ENCODE measurements at places on chromosomes 11 and 22.

GRCh38 chr11:20840341-20840740 lies 171.0 kb downstream of the NELL1 start:
- no peak for DNase-seq

DNA sequence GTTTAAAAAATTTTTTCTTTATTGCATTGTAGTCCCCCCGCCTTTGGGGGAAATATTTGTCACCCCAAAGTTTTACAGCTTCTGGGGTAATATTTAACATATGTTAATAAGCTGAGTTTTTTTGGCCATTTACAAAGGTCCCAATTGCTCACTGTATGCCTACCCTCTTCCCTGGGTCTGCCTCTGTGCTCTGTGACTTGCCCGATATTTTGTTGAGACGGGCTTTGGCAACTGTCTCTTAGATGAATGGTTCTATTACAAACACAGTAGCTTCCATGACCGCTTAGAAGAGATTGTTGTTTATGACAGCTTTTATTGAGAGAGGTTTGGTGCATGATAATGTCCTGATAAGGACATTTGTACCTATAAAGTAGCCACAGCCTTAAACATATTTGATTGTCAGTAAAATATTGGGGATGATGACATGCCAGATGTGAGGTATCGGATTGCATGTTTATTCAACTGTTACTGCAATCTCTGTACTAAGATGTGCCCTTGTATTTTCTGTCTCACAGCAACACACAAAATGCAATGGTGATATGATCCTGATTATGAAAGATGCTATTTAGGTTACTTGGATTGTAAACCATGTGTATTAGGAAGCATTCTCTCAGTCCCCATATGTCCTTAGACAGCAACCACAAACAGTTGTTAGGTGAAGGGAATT lies 103.1 kb downstream of the TEAD1 start:
- no peak for DNase-seq

DNA sequence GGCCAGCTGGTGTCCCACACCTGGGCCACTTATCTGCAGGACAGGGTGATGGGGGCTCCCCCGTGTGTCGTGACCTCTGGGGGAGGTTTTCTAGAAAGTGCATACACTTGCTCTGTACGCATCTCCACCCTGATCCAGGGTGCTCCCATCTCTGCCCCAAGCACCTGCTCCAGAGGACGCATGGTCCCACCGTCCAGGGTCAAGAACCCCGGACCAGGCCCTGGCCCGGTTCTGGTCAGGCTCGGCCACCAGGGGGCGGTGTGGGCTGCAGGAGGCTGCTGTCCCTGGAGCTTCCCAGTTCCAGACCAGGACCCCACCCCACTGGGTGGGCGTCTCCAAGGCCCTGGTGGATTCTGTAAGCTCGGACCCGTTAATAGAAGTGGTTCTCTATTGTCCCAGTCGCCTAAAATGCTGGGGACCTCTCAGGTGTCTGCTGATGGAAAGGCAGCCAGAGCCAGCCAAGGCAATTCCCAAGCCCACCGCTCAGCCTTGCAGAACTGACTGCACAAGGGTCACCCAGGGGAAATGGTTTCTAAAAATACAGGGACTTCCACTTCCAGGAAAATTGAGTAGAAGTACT lies 34.7 kb upstream of the SEPTIN5 start:
- DNase-seq, result peak; percentile 48

DNA sequence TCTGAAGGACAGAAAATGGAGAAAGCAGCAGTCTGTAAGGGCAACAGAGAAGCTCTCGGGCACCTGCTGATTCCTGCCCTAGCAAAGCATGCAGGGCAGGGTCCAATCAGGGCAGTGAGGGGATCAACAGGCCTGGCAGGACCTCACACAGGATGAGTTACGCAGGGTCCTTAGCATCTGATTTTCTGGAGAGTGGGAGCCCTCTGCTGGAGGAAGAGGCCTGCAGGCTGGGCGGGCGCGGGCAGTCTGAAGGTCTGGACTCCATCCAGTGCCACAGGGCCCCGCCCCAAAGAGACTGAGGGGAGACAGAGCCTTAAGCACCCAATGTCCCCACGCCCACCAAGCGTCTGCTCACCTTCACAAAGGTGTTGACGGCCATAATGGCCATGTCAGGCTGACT lies 28.9 kb downstream of the AP1B1 start:
- peak; percentile 27 for DNase-seq

- DNase-seq, result no peak
These were observed 10.5 kb upstream of the USP28 start for GRCh38 chr11:113885897-113886296.

DNA sequence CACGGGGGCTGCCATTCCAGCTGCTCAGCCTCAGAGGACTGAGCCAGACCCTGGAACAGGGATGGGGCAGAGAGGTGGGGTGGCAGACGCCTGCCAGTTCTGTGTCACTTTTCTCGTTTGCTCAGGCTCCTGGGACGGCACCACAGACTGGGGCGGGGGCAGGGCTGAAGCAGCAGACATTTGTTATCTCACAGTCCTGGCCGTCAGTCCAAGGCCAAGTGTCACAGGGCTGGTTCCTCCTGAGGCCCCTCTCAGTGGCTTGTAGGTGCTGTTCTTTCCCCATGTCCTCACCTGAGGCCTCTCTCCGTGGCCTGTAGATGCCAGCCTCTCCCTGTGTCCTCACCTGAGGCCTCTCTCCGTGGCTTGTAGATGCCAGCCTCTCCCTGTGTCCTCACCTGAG lies 24.7 kb downstream of the TPCN2 start:
- no peak for DNase-seq

GRCh38 chr11:68500206-68500605 lies 39.7 kb downstream of the PPP6R3 start:
- no peak for DNase-seq

DNA sequence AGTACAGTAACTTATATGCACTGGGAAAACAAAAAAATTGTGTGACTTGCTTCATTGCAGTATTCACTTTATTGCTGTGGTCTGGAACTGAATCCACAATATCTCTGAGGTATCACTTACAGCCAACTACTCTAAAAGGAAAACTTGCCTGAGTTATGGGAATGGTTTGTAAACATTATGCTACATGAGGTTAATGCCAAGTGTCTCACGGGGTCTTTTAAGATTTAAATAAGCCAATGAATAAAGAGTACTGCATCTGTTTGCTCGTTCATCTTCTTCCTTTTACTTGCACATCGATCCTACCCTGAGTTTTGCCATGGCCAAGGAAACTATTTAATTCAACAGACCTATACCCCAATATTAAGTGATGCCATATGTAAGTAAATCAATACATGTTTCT lies 72.0 kb upstream of the API5 start:
- no peak for DNase-seq

GRCh38 chr11:118699506-118700220 lies 20.2 kb upstream of the TREH start:
- DNase-seq, result no peak

DNA sequence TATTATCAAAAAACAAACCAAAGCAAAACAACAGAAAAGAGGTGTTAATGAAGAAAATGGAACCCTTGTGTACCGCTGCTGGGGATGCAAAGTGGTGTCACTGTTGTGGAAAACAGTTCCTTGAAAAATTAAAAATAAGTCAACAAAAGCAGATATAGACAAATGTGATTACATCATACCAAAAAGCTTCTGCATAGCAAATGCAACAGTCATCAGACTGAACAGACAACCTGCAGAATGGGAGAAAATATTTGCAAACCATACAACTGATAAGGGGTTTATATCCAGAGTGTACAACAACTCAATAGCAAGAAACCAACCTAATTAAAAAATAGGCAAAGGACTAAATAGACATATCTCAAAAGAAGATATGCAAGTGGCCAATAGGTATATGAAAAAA lies 22.9 kb upstream of the CARS1 start:
- no peak for DNase-seq

DNA sequence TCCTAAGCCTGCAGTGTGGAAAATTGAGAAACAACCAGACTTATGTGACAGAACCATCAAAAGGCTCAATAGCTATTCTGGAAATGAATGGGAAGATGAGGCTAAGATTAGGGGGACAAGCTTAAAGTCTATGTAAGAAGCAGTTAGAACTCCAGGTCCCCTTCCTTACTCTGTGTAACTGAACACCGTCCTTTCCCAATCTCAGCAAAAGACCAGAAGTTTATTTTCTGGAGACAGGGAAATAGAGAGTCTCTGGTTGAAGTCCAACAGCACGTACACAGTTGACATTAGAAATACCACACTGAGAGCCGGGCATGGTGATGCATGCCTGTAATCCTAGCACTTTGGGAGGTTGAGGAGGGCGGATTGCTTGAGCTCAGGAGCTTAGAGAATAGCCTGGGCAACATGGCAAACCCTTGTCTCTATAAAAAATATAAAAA lies 93.9 kb downstream of the CD44 start:
- DNase-seq, result no peak

DNA sequence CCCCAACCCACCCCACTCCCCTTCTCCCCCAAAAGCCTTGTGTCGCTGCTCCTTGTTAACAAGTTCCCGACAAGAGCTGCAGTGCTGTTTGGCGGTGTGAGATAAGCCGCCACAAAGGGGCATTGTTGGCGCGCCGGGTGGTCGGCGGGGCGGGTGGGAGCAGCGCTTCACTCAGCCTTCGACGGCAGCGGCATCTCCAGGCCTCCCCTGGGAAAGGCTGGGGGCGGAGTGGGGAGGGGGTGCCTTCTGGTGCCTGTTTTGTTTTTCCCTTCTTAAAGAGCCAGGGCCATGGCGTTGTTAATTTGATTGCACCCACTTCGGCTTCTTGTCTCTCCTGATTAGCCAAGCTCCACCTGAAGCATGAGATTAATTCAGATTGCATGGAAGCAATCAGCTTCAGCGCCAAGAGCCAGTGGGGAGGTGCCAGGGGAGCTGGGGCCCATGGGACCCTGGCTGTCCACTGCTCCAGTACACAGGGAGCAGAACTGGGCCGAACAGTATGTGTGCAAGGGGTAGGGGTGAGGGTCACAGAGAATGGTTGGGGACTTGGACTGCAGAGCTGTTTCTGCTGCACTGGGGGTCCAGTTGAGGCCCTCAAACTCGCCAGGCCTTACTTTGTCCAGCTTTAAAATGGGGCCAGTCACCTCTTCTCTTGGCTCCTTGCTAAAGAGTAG lies 165.1 kb downstream of the CEP164 start:
- DNase-seq, result peak; percentile 39

DNA sequence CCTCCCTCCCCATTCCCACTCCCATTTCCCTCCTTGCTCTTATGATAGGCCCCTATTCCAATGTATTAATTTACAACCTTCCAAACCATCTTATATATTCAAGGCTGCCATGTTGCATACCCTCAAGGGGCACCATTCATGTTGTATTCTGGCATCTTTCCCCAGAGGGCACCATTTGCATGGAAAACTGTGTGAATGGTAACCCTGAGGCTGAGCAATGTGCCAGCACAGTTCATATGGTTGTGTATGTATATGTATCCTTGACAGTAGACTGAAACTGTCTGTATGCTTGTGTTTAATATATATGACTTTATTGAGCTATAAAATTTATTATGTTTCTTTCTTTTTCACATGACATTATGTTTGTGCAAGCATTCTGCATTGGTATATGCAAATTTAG lies 7.3 kb downstream of the RASSF10 start:
- DNase-seq, result no peak

DNA sequence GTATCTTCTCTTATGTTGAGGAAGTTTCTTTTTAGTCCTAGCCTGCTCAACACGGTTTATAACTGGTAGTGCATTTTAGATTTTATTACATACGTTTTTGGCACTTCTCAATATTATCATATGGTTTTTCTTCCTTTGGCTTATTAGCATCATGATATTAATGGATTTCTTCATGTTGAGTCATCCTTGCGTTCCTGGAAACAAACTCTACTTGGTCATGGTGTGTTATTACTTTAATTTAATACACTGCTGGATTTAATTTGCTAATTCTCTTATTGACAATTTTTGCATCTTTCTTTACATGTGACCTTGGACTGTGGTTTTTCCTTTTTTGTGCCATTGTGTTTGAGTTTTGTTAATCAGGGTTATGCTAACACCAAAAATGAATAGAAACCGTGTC lies 20.5 kb downstream of the IGF2 start:
- no peak for DNase-seq

DNA sequence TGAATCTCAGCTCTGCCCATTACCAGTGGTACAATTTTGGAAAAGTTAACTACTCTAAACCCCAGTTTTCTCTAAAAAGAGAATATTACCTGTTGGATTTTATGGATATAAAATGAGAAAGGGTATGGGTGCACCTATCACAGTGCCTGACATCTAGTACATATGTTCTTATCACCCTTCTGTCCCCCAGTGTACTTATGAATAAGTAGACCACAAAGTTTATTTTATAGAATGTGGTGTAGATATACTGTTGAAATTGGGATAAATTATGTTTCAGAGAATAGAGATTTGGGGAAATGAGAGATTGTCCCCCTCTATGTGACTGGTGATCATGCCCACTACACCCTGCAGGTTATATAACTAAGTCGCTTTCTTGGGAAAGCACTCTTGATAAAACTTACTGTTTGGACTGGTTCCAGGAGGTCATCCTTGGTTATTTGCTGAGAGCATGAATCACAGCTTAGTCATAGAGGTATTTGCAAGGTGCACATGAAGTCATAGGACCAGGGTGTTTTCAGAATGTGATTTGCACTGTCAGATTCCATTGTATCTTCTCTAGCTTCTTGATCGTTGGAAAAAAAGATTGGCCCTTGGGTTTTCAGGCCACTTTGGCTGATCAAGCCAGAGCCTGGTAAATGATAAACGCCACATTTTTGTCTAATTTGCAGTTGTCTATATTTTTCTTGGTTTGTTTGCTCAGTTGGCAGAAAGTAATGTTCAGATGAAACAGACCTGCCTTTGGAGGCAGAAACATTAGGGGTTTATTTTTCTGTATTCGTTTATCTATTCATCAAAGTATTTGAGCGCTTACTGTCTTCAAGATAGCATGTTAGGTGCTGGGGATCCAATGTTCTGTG lies 21.3 kb downstream of the STX3 start:
- DNase-seq, result no peak

- DNase-seq, result no peak
These were observed 195.8 kb downstream of the HIPK3 start for GRCh38 chr11:33452836-33453624.

DNA sequence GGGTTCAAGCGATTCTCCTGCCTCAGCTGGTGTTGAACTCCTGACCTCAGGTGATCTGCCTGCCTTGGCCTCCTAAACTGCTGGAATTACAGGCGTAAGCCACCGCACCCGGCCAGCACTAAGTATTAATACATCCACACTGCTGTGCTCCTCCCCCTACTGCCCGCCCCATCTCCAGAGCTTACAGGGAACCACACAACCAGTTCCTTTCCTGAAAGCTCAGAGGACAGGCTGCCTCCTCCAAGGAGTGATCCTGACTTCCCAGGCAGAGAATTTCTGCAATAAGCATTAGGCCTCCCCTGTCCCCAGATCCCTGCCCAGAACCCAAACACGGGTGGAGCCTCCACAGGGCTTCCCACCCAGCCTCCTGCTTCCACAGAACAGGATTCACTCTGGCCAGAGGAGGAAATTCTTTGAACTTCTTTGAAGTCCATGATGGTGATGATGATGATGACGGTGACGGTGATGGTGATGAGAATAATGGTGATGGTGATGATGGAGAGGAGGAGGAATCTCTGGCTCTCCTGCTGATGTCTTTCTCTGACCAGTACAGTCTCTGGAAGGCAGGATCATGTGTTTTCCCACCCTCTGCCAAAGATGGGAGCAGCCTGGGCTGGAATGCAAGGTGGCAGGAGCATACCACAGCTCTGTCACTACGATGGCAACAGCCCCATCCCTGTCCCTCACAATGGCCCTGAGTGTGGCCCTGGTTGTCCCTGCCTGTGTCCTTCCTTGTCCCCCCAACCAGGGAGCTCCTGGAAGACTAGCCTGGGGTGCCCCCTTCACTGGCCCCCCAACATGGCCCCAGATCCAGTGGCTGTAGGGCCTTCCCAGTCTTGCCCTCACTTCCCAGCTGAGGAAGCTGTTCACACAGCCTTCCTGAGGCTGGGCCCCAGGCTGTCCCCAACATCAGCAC lies 33.5 kb upstream of the CSNK1E start:
- DNase-seq, result no peak

GRCh38 chr11:824942-825341 lies 2.8 kb upstream of the CRACR2B start:
- DNase-seq, result no peak
